ENCODE measurements at places on chromosomes 7 and 10. TPM values are rescaled to one million over a fixed set of nuclear protein-coding genes. Genes with fewer than 3 reads are reported as not detected.

TMEM139 gene
- total RNA-seq = 36.7 TPM

LRRD1 gene
- 0.25 TPM for total RNA-seq

GPRIN2 gene
- total RNA-seq = 12.6 TPM

PARP12 gene
- 40.2 TPM for total RNA-seq

LGI1 gene
- total RNA-seq = not detected

C10orf105 gene
- 0.35 TPM for total RNA-seq

PLCE1 gene
- total RNA-seq = 8.7 TPM

ADAP1 gene
- 48.2 TPM for total RNA-seq

RPP30 gene
- total RNA-seq = 26.5 TPM

DHTKD1 gene
- total RNA-seq = 28.0 TPM

NAMPT gene
- 217 TPM for total RNA-seq

PAOX gene
- total RNA-seq = 7.0 TPM

RET gene
- total RNA-seq = 3.1 TPM

INMT gene
- total RNA-seq = 44.8 TPM

VSTM2A gene
- not detected for total RNA-seq

PLAU gene
- total RNA-seq = 40.8 TPM

SLC25A13 gene
- 32.1 TPM for total RNA-seq

COL13A1 gene
- total RNA-seq = 5.2 TPM

SHH gene
- 15.2 TPM for total RNA-seq

INA gene
- 0.16 TPM for total RNA-seq

OPN4 gene
- not detected for total RNA-seq

SLC12A9 gene
- 29.9 TPM for total RNA-seq

SLC29A3 gene
- total RNA-seq = 5.3 TPM

IFIT1B gene
- not detected for total RNA-seq

IKZF1 gene
- total RNA-seq = 36.8 TPM

VAX1 gene
- not detected for total RNA-seq

CNNM1 gene
- total RNA-seq = 0.85 TPM

PTF1A gene
- not detected for total RNA-seq

FAM25G gene
- total RNA-seq = not detected

AQP1 gene
- total RNA-seq = 291 TPM

FFAR4 gene
- 1.0 TPM for total RNA-seq

FAM24B gene
- total RNA-seq = 3.8 TPM

IGF2BP3 gene
- 0.85 TPM for total RNA-seq

MMD2 gene
- total RNA-seq = not detected

UTF1 gene
- not detected for total RNA-seq

TMEM120A gene
- total RNA-seq = 47.0 TPM
